Fibroblast of skin of left biceps (primary cell): ENCODE measurements at places on chromosomes 6 and 20.

DNA sequence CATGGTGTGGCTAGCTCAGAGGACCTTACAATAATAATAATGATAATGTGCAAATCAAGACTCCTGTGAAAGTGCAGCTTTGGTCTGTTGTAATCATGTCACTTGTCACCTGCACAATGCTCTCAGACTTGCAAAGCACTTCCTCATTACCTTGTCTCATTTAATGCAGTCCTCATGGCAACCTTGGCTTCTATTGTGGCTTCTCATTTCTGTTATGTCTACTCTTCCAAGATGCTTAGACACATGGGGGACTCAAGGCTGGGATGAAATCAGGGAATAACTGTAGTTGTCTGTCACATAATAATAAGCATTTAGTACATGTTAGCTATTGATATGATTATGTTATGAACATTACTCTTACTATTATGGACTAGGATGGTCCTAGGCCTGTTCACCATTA is 484.2 kb downstream of the PTPRT start:
- no peak for DNase-seq

- DNase-seq, result no peak
These were observed 243.5 kb upstream of the PREP start for GRCh38 chr6:105646391-105646867.

- no peak for DNase-seq
These were observed 297.1 kb downstream of the DHX35 start for GRCh38 chr20:39259010-39259803.

DNA sequence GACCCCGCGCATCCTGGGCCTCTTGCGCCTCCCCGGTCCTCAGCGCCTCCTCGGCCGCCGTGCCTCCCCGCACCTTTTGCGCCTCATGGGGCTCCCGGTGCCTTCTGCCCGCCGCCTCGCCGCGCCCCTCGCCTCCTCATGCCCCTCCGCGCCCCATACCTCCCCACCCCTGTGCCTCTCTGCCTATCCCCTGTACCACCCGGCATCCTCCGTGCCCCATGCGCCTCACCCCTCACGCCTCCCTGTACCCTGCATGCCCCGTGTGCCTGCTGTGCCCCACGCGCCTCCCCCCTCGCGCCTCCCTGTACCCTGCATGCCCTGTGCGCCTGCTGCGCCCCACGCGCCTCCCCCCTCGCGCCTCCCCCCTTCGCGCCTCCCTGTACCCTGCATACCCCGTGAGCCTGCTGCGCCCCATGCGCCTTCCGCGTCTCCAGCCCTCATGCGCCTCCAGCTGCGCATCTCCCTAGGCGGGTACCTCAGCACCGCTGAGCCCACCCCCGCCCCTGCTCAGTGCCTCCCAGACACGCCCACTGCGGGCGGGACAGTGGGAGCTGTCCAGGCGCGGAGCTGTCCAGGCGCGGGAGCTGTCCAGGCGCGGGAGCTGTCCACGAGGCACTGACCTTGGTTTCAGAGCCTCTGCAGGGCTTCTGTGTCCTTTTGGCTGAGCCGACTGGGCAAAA is 37.1 kb downstream of the IGF2R start:
- no peak for DNase-seq

DNA sequence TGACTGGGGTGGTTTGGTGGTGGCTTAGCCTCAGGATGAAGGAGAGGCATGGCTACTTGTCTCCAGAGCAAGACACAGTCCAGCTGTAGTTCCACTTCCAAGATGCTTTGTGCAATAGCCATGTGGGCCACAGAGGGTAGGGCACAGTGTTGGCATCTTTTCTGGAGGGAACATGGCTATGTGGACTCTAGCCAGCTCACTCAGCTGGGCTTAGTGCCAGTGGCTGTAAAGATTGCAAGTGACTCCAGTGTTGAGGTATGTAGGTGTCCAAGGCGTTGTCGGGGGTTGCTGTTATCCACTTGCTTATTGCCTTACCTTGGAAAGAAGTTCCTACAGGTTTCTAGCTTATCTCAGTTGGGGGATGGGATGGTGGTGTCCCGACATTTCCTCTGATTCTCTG is 233.4 kb downstream of the CD109 start:
- no peak for DNase-seq

DNA sequence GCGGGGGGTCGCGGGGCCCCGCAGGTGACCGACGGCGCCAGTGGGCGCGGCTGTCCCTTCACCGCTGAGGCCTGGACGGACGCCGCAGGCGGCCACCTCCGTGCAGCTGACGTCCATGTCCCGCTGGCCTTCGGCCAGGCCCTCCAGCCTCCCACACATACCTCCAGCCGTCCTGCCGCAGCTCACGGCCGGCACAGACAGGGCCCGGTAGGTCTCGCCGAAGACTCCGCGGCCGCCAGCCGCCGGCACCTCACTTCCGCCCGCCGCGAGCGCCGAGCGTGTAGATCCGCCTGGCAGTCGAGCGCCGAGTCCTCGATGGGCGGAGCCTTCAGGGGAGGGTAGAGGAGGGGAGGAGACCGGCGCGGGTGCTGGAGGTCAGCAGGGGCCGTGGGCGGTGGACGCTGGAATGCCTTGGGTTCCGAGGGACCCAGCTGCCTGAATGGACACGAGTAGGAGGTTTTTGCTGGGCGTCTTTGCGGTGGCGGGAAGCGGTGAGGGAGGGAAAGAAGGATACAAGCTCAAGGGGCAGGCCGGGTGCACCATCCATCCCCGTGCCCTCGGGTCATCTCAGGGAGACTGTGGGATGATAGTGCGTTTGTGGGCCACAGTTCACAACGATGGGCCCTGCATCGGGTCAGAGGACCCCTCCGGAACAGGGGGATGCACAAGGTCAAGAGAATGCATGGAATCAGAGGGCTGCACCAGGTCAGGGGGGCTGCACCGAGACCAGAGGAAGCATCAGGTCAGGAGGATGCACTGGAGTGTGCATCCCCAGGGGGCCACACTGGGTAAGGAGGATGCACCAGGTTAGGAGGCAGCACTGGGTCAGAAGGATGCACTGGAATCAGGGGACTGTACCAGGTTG is at the start of gene EXOC2:
EXOC2 (minus strand) TSS at position 282 of the 865 bp plus-strand sequence. CDS start 55,321 bp downstream, outside the sequence.
- no peak for DNase-seq

- no peak for DNase-seq
These were observed 41.6 kb upstream of the CD93 start for GRCh38 chr20:23127506-23128279.

- DNase-seq, result no peak
These were observed 554.8 kb downstream of the TBC1D32 start for GRCh38 chr6:120779441-120779840.

GRCh38 chr6:35165630-35166071 is 24.5 kb upstream of the TCP11 start:
- DNase-seq, result no peak

DNA sequence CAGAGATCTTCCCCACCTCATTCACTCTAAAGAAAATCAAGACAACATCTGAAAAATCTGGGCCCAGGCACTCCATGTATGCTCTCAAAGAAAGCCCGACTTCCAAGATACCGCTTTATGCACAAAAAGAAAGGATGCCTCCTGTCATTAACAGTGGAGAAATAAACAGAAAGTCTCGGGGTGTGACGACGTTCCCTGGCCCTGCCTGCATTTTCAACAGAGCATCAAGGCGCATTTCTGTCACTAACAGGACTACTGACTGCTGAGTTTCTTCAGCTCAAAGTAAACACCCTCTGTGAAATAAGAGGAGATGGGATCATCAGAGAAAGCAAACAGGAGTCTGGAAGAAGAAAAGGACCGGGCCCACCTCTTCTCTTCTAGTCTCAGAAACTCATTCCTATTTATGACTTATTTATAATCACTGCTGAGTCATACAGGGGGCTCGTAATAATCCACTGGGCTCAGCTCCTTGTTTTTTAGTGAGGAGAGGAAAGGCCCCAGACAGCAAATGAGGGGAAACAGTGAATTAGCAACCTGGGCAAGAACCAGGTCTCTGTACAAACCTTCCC is 99.7 kb downstream of the ZMYND8 start:
- DNase-seq, result no peak

DNA sequence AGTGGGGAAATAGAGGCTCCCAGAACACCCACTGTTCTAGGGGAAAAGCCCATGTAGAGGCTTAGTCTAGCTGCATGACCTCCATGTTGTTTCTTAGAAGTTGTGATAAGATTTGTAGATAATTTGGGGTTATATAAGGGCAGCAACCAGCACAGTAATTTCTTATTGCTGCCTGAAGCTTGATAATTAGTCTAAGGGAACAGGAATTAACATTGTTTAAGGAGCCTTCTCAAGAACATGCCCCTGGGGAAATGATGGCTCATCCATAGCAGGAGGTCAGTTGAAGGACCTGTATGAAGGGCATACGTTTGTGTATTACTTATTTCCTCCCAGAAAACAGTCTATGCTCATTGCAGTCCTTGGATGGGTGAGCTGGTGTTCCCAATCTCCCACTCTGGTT is 170.7 kb upstream of the SCGN start:
- DNase-seq, result no peak

- DNase-seq, result no peak
These were observed 16.1 kb upstream of the TNFAIP3 start for GRCh38 chr6:137850816-137851602.

- no peak for DNase-seq
These were observed at the start of gene CD24 for GRCh38 chr6:106974336-106974998. Gene CD24 (minus strand): TSS chr6:106974729. CDS start chr6:106974646, 83 bp downstream.

- DNase-seq, result no peak
These were observed 78.0 kb downstream of the PSMB1 start for GRCh38 chr6:170475118-170475517.

DNA sequence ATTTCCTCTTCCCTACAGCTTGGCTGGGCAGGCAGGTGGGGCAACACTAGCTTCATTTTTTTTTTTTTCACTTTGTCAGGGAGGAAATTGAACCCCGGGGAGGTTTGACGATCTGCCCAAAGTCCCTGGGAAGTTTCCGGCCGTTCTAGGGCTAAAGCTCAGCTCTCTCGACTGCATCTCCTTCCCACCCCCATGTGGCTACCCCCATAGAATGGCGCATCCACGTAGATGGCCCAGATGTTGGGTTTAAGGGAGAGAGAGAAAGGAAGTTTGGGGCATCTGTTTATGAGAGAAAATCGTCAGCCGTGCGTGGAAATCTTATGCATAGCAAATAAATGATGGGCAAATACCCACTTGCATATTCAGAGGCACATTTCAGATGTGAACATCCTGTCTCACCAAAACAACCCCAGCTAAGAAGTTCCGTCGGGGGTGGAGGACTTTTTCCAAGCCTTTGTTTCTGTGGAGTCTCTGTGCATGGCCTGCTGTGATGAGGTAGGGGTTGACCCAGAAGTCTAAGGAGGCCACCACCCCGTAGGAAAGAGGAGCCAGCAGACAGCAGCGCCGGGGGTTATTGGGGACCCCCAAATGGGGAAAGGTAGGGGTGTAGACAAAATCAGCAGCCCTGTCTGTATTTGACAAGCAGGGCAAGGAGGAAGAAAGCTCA is 40.5 kb upstream of the ZNF831 start:
- DNase-seq, result no peak

DNA sequence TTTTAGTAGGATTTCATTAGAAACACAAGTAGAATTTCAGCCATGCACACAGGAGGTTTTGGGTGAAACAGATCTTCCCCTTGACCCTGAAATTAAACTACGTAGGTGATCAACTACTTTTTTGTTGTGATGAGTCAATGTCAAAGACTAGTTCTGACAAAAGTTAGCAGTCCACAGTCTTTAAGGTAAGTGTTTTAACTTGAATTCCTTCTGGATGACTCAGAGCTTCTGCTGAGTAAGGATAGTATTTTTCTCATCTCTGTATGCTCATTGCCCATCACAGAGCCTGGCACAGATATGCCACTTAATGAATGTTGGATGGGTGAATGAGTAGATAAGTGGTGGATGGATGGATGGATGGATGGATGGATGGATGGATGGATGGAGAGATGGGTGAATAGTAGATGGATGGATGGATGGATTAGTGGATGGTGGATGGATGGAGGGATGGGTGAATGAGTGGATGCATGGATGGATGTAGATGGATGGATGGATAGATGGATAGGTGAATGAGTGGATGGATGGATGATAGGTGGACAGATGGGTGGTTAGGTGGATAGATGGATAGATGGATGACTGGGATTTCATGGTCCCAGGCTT is 165.3 kb downstream of the ZMYND8 start:
- no peak for DNase-seq

- no peak for DNase-seq
These were observed 14.8 kb downstream of the TP53RK start for GRCh38 chr20:46674253-46675083.

GRCh38 chr6:121664158-121664557 is 228.7 kb downstream of the GJA1 start:
- DNase-seq, result no peak

DNA sequence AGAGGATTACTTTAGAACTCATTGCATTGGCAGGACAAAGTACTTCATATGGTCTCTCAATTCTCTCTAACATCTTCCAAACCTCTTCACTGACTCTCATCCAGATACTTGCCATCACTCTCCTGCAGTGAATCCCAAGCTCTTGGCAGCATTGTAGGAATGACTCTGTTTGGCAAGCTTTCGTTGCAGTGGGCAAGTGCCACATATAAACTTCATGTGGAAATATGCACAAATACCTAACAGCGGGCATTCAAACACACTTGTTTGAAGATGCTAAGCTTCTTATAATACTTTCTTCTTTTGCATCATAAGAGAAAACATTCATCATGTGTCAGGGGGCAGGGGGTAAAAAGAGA is 86.2 kb upstream of the F13A1 start:
- no peak for DNase-seq

GRCh38 chr6:135936606-135937005 is 85.1 kb downstream of the PDE7B start:
- DNase-seq, result peak; percentile 98

- DNase-seq, result no peak
These were observed 9.4 kb upstream of the RAB44 start for GRCh38 chr6:36688063-36688738.

DNA sequence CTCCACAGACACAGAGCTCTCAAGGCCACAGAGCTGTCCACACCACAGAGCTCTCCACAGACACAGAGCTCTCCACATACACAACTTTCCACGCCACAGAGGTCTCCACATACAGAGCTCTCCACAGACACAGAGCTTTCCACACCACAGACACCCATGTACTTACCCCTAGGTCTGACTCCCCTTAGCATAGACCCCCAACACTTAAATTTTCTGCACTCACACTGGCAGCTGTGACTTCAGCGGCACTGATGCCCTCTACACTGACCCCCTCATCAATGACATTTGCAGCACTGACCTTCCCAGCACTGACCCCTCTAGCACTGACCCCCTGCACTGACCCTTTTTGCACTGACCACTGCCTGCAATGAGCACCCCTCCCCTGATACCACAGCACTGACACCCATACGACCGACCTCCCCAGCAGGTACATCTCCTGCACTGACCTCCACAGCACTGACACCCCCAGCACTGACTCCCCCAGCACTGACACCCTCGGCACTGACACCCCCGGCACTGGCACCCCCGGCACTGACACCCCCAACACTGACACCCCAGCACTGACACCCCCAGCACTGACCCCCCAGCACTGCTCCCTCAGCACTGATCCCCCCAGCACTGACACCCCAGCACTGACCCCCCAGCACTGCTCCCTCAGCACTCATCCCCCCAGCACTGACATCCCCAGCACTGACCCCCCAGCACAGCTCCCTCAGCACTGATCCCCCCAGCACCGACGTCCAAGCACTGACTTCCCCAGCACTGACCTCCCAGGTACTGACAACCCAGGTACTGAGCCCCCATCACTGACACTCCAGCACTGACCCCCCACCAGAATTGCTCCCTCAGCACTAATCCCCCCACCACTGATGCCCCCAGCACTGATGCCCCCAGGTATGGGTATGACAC is 56.5 kb downstream of the ERMARD start:
- DNase-seq, result no peak

- DNase-seq, result no peak
These were observed 2.1 kb upstream of the RPS12 start for GRCh38 chr6:132812255-132812732.
